LHCN-M2 (cell line): ENCODE measurements at places on chromosomes 2 and 18. TPM values are rescaled to one million over a fixed set of nuclear protein-coding genes. Genes with fewer than 3 reads are reported as not detected.

DNA sequence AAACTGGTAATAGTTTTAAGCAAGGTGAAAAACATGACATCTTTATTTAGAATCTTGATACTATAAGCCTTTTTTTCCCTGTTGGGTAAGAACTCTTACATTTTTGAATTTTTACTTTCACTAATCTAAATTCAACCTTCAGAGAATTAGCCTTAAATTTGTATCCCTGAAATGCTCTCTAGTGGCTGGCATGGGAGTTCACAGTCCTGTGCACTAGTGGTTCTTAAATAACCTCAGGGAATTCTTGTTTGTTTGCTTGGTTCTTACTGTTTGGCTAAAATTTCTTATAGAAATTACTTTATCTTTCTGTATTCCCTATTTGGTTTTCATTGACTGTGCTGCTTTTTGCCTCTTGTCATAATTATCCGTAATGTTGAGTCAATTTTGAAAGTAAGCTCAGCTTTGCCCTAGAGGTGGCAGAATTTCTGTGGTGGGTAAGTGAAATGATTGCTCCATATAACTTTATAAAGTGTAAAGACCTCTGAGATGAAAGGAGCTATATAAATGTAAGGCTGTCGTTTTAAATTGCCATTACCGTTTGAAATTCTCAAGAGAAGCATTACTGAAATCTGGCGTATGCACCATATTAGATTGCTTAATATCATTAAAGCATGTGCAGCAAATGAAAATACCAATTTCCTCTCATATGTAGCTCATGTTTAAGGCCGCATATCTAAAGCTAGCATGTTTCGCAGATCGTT is 391.3 kb upstream of the FIGN start:
- peak; percentile 23 for DNase-seq

- DNase-seq, result no peak
Measured at GRCh38 chr2:101442667-101443061, 32.2 kb downstream of the RFX8 start.

- DNase-seq, result peak; percentile 54
Measured at GRCh38 chr2:25491003-25491696, 149.4 kb upstream of the DNMT3A start.

GRCh38 chr2:239570216-239570925 is 169.6 kb upstream of the HDAC4 start:
- DNase-seq, result no peak

- DNase-seq, result no peak
Measured at GRCh38 chr18:6921571-6921970, 192.1 kb downstream of the ARHGAP28 start.

GRCh38 chr2:111912547-111912946 is 14.1 kb downstream of the MERTK start:
- DNase-seq, result no peak

DNA sequence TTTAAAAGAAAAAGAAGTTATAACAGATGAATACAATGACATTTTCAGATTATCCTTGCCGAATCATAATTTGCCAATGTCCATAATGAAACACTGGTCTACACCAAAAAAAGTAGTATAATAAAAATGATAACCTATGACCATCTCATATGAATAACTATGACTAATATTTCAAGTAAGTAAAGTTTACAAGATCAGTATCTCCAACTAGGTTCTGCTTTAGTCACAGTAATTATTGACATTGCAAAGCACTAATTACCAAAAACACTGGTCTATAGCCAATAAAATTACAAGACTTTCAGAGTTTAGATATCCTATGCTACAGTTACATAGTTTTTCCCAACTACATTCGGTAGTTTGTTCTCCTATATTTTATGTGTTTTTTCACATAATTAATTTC is 136.7 kb downstream of the MEMO1 start:
- DNase-seq, result no peak

DNA sequence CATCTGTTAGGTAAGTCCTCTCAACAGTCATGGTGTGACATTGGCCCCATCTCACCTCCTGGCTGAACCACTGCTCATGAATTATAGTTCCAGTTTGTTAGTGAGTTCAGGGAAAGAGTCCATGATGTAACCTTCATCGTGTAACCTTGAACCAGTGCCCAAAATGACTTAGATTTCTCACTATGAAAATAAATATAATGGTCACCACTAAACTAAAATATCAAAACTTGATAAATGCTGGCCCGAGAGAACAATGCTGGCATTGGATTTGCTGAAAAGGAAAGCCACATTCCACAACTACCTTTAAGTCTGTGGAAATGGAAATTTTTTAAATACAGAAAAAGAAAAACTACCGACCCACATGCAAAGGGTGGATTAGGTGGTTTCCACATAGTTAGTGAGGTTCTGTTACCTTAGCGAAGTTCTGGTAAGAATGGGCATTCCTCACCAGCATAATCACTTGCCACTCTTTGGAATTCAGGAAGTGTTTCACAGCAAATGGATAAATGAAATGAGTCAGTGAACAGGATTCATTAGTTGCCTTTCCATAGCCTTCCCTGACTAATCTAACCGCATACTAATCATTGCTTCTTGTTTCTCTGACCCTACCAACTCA is 133.9 kb upstream of the CTAGE1 start:
- DNase-seq, result peak; percentile 69

DNA sequence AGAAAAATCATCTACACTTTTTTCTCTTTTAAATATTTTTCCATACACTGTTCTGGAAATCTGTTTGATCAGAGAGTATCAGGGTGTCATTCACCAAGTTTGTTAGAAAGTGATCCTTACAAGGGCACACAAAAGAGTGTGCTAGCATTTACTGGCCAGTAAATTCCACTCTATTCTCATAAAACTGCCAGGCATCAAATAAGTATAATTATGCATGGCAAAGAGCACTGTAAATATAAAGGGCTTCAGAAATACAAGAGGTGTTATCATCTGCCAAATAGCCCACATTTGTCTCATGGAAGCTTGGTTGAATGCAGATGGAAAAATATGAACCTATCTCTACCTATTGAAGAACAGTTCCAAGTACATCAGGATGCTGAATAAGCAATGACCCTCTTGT is 847.3 kb upstream of the ACVR2A start:
- DNase-seq, result no peak

GRCh38 chr18:67104700-67105284 is 411.7 kb downstream of the DSEL start:
- peak; percentile 70 for DNase-seq

GRCh38 chr2:16745466-16745865 is 79.8 kb upstream of the CYRIA start:
- no peak for DNase-seq

DNA sequence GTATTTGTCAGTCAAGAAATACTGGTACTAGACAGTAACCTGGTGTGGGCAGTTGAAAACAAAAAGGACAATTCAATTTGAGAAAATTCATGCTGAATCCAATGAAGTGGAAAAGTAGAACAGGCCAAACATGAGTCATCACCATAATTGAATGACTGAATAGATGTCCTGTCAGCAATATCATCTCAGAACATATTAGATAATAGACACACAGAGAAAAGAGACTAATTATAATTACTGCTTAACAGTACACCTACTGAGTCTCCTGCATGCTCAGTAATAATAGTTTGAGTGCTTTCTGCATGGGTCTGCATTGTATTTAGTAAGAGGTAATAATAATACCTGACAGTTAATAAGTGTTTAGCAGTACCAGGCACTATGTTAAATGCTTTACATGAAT is 138.6 kb upstream of the ZC3H15 start:
- DNase-seq, result peak; percentile 39

DNA sequence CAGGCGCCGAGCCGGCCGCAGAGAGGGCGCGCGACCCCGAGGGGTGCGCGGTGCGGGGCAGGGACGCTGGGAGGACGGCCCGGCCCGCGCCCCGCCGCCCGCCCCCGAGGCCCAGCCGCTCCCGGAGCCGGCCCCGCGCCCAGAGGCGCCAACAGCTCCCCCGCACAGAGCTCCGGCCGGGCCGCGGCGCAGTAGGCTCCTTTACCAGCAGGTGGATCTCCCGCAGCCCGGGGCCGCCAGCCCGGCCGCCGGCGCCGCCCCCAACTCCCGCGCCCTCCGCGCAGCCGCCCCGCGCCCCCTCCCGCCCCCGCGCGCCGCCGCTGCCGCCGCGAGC is 258 bp downstream of the MGAT4A start:
- no peak for DNase-seq

- DNase-seq, result no peak
Measured at GRCh38 chr2:102386867-102387541, 31.4 kb downstream of the IL18R1 start.

DNA sequence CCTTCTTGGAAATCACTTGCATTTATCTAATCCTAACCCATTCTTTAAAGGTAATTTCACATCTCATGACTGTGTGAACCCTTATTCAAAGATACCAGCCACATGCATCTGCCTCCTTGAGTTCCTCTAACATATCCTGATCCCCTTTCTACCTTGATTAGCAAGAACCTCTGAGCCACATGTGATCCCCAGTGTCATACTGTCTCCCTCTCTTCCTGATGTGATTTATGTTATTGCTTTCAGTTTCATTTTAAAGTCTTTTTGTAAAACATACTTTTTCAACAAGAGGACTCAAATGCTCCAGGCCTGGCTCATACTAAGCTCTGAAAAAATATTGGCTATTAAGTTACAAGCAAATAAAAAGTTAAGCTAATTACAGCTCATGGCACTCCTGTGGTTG is 470.1 kb downstream of the DLGAP1 start:
- DNase-seq, result peak; percentile 22

DNA sequence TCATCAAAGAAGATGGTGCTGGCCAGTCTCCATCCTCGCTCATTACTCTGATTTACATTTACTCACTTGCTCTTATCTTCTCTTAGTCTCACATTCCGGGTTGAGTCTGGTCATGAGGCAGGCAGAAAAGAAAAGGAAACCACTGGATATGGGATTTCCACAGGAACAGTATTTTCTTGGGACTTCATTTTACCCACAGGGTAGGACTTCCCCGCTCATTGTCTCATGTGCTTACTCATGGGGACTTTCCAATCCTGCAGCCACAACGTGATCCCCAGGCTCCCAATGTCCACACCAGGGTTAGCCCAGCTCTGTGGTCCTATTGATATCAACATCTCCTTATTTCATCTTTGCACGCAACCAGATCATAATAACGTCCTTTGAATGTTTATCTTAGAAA is 373.8 kb downstream of the TMEM182 start:
- DNase-seq, result no peak

GRCh38 chr18:5890331-5891183 is 4.8 kb downstream of the TMEM200C start:
- no peak for DNase-seq

- DNase-seq, result no peak
Measured at GRCh38 chr2:68716604-68717304, 17.9 kb upstream of the ARHGAP25 start.

DNA sequence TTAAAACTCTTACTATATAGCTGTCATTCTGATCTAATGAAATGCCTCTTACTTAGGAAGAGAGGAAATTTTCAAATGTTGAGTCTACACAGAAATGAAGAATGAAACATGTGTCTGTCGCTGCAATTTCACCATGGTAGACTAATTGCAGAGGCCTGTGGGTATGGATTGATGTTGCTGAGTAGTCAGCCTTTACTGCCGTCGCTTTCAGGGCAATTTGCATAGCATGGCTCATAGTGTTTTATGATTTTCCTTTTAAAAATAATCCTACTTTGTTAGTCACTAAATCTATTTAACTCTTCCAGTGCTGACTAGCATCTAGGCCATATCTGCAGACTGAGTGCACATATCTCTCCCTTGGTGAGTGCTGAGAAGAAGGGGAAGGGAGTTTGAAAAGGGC is 819.2 kb downstream of the SATB2 start:
- DNase-seq, result no peak

DNA sequence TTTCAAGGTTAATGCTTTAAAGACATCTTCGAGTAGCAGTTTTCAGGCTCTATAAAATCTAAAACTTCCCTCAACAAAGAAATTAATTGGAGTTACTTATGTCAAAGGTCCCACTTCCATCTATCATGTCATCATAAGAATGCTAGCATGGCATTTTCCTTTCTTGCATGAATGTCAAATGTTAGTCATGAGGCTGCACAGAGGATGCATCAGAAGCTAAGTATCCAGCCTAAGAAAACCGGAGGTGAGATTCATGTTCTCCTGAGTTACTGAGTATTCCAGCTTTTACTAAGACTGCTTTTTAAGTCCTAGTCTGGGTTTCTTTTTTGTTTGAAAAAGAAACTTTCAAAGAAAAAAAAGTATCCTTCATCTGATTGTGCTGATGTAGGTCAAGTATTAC is 130.6 kb upstream of the CDH19 start:
- no peak for DNase-seq

- no peak for DNase-seq
Measured at GRCh38 chr2:144460727-144461307, 59.1 kb downstream of the ZEB2 start.

- DNase-seq, result no peak
Measured at GRCh38 chr18:79792096-79792987, 5.4 kb upstream of the KCNG2 start.

GRCh38 chr2:148479398-148479797 is 165.2 kb upstream of the EPC2 start:
- DNase-seq, result no peak

MYO3B gene
- total RNA-seq, result 0.06 TPM in 2 replicates

NT5DC4 gene
- total RNA-seq, result not detected in 2 replicates

CEP192 gene
- 25.1 and 30.8 TPM in 2 replicates for total RNA-seq

HOXD4 gene
- not detected in 2 replicates for total RNA-seq

RAB11FIP5 gene
- 31.0 and 33.7 TPM in 2 replicates for total RNA-seq

PTPN2 gene
- 36.5 and 40.2 TPM in 2 replicates for total RNA-seq

NOSTRIN gene
- not detected in 2 replicates for total RNA-seq

PARD6G gene
- 1.6 and 2.8 TPM in 2 replicates for total RNA-seq

ACTG2 gene
- 2.3 and 2.9 TPM in 2 replicates for total RNA-seq

KCNE4 gene
- 4.0 and 6.3 TPM in 2 replicates for total RNA-seq
